Hepatocyte (in vitro differentiated cells): ENCODE measurements at places on chromosomes 13 and 19. TPM values are rescaled to one million over a fixed set of nuclear protein-coding genes. Genes with fewer than 3 reads are reported as not detected.

GRCh38 chr13:78608688-78609463 is 5.5 kb upstream of the POU4F1 start:
- H3K27me3 ChIP-seq: peaks cover 92% of the 10 kb centered on the region
- peaks cover 12% of the 10 kb centered on the region for H3K4me1 ChIP-seq
- no peaks in the 10 kb centered on the region for H3K36me3 ChIP-seq
- H3K27ac ChIP-seq: no peak overlapping the region
- peak overlapping the region; percentile 47 for H3K4me3 ChIP-seq
- DNase-seq: no peak

DNA sequence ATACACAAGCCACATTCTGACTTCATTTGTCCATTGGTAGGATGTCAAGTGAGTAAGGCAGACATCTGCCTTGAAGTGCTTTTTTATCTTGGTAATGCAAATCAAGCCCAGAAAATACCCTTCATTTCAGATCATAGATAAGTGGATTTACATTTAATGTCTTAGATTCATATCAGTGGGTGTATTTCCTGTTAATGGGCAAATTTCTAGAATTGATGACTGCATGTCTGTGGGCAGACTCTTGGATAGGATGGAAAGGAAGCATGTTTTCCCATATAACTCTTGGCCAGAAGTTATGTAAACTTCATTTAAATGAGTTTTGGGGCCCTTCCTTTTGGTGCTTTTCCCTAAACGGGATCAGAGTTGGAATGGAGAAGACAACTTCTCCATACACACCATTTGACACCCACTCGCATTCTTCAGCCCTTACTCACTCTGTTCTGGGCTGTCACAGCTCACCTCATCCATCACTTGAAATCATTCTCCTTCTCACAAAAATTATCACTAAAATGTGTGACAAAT is 154.6 kb downstream of the FLT1 start:
- H3K4me1 ChIP-seq: peaks cover 5% of the 10 kb centered on the region
- H3K4me3 ChIP-seq: no peak overlapping the region
- no peak for DNase-seq
- no peak overlapping the region for H3K27ac ChIP-seq
- H3K27me3 ChIP-seq: no peaks in the 10 kb centered on the region

DNA sequence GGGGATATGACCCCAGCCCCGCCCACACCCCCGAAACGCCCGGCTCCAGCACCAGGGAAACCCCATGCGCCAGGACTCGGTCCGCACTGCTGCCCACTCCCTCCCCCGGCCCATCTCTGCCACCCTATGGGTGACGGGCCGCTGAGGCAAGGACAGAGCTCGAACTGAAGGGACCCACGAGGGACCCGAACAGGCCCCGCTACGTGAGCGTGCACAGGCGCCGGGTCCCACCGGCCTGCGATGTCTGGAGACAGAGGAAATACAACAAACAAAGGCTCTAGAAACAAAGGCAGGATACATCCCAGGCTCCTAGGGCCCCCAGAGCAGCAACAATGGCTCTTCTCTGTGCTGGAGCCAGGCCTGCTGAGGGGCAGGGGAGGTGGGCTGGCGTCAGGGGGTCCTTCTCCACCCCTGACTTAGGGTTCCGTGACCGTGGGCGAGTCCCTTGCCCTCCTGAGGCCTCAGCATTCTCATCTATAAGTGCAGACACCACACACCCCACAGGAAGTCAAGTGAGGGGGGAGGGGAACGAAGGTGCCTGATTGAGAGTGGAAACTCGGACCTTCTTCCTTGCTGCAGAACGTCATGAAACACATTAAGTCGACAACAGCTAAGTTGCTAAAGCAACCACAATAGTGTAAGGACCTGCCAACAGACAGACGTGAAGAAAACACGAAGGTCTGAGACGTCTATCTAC is 3.1 kb downstream of the ABHD17A start:
- H3K36me3 ChIP-seq: no peaks in the 10 kb centered on the region
- H3K27ac ChIP-seq: no peak overlapping the region
- no peak for DNase-seq
- H3K27me3 ChIP-seq: no peaks in the 10 kb centered on the region

GRCh38 chr13:43054803-43055802 is 31.7 kb downstream of the DNAJC15 start:
- H3K27ac ChIP-seq: peak overlapping the region; percentile 87
- peak overlapping the region; percentile 6 for H3K4me3 ChIP-seq
- no peaks in the 10 kb centered on the region for H3K36me3 ChIP-seq
- H3K27me3 ChIP-seq: no peaks in the 10 kb centered on the region

DNA sequence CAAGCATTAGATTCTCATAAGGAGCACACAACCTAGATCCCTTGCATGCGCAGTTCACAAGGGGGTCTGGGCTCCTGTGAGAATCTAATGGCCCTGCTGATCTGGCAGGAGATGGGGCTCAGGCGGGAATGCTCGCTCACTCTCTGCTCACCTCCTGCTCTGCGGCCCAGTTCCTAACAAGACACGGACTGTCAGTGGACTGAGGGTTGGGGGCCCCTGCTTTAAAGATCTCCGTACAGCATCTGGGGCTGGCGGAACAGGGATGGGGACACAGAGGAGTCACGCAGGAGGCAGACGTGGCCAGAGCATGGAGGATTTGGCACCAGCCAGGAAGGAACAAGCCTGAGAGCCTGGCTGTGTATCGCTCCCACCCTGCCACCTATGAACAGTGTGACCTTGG is 37.3 kb upstream of the ZNF536 start:
- no peak for DNase-seq
- H3K4me3 ChIP-seq: no peak overlapping the region
- no peak overlapping the region for H3K27ac ChIP-seq
- H3K27me3 ChIP-seq: no peaks in the 10 kb centered on the region
- no peaks in the 10 kb centered on the region for H3K36me3 ChIP-seq

The PPP6R1 gene
- polyA plus RNA-seq: 76.0 and 79.3 TPM in 2 replicates
